ENCODE measurements at places on chromosomes 2 and 18.

DNA sequence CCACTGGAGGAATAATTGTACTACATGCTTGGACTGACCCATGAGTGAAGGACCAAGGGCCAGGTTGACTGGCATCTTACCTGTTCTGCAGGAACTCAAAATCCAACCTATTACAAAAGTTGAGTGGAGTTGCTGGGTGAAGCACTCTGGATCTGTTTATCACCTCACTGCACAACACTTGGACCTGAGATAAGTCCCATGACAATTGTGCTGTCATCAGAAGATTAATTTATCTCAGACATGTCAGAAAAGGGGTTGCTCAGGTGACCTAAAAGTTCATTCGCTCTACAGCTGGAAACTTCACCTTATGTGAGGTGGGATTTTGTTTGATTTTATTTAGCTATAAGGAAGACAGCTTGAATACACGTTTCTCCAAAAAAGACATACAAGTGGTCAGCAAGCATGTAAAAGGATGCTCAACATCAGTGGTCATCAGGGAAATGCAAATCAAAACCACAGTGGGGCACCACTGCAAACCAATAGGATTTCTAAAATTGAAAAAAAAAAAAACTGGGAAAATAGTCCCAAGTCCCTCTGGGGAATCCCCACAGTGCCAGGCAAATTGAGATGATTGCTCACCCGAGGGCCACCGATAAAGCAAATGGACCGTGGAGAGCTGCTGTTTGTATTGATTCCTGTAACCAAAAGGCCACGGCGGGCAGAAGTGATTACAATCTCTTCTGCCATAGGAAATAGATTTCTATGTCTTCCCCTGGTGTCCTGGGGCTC, 65.8 kb upstream of the SLC35F5 start:
- DNase-seq = no peak

DNA sequence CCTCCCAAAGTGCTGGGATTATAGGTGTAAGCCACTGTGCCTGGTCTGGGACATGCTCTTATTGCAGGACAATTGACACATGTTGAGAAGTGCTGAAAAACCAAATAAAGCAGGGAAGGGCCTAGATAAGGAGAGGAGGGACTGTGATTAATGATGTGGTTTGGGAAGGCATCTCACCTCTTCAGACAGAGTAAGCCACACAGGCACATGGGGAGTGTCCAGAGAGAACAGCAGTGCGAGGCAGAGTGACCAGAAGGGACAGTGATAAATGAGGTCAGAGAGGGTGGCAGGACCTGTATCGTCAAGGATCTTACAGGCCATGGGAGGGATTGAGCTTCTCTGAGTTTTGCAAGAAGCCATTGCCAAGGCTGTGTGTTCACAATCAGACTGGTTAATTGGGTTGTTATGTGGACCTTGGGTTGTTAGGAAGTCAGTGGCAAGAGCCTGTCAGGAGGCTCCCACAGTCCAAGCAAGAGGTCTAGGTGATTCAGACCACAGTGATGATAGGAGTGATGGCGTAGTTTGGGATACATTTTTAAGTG, 58.5 kb downstream of the EIF5B start:
- DNase-seq = no peak

GRCh38 chr2:183079139-183079775, 710 bp downstream of the DUSP19 start:
- no peak for DNase-seq

DNA sequence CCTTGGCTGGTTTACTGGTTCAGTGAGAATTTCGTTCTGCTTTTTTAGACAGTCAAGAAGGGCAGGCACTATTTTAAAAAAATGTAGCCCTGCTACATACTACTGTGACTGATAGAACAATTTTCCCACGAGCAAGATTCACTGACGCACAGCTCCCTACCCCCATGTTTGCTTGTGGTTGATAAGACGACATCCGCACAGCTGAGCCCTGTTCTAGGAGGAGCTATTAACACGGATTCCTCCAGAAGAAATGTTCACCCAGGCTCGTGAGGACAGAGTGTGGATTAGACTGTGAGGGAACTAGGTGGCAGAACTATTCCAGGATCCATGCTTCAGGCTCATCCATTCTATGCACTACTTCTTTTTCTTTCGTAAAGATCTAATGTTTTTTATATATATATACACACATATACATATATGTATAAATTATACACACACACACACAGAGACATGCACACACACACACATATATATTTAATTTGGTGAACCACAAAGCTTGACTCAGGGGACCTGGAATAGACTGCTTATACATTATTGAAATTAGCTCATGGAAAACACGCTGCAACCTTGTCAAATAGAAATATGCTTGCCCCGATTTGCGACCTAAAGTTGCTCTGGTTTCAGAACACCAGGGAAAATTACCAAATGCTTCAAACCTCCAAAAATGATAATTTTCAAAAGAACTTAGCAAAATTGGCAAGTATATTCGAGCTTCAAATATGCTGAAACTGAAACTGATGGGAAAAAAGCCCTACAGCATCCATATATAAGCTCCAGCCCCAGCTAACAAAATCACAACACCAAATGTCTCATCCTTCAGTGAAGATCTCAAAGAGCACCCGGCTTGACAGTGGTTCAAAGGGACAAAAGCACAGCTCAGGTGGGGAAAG, 370.4 kb downstream of the SOCS6 start:
- no peak for DNase-seq

DNA sequence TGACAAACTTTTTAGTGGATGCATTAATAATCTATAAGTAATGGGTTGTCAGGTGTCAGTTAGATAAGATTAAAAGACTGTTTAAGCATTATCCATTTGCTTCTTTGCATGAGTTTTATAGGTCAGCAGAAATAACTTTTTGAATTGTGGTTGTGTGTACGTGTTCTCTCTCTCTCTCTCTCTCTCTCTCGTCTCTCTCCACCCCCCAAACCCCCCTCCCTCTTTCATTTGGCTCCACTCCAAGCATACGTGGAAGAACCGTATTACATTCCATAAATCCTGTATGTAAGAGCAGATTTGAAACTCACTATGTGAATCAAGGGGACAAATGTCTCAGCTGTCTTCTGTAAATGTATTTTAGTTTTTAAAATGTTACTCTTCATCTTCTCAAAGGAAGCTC, 120.2 kb downstream of the MEIS1 start:
- no peak for DNase-seq

DNA sequence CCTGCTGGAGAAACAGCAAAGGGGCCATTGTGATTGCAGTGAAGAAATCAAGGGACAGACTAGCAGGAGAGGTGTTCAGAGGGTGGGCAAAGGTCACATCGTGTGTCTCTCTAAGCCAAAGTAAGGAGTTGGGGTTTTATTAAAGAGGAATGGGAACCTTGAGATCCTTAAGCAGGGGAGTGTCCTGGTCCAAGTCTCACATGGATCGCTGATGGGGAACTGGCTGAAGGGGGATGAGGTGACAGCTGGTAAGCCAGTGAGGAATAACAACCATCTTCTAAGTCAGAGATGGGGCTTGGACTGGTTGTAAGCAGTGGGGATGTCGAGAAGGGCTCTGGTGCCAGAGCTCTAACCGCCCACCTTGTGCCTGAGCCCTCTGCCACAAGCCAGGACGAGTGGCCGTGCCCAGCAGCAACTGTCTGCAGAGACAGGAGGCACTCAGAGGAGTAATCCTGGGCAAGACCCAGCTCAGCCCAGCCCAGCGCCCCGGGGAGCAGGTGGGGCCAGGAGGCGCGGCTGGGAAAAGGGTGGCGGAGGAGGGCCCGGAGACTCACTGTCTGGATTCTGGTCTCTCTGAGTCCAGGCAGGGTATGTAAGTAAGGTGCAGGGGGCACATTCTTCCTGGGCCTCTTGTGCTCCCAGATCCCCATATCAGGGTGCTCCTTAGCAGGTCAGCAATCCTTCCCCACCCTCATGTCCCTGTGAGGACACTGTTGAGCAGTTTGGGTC, 13.7 kb downstream of the WNT10A start:
- DNase-seq = no peak

Measured in type B pancreatic cell (in vitro differentiated cells).